HCT116 (cell line): ENCODE measurements at places on chromosomes 3 and 15.

DNA sequence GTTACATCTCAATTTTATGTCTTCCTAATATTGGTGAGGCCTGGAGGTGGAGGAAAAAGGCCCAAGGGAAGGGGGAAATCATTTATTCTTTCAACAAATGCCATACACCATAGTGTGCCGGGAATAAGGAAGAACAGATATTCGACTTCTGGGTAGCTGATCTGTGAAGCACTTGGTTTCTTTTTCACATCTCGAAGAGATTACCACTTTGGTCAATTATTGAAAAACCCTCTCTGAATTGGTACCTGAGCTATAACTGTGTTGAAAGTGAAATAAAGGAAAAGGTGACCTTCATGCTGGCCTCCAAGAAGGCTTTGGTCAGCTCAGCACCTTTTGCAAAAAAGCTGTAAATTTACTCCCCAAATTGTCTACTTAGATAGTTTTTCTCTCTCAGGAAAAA is 14.2 kb upstream of the MB21D2 start:
- no peak for DNase-seq

- no peak for DNase-seq
Observed at GRCh38 chr15:34613997-34614396, 30.5 kb upstream of the GOLGA8B start.

DNA sequence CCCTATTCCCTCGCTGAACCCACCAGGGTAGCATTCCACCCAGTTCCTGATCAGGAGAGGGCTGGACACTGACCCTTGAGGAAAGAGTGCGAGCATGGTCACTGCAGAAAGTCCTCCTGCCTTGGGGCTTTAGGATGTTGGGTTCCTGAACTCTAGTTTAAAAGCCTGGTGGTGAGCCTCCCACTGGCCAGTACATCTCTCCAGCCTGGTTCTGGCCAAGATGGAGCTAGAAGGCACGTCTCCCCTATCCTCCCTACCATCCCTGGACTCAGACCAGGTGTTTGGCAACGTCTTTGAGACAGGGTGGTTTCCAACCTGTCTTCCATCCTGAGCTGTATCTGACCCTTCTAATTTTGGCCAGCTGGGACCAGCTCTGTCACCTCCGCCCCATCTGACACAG is 31.4 kb downstream of the NBEAL2 start:
- DNase-seq, result no peak

DNA sequence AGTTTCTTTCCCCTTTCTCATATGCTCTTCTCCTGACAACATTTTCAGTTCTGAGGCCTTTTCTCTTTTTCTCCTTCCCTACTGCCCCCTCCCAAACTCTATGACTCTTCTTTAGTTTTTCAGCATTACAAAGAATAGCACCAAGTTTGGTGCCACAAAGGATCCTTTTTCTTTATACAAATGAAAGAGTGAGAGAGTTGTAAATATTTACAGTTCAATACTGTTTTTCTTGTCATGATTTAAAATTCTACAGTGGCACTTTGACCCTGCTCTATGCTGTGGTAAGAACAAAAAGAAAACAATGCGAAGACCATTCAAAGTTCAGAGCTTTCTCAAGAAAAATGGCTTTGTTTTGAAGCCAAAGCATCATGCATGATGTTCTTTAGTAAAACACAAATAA is 667.9 kb upstream of the SGO1 start:
- DNase-seq, result no peak

DNA sequence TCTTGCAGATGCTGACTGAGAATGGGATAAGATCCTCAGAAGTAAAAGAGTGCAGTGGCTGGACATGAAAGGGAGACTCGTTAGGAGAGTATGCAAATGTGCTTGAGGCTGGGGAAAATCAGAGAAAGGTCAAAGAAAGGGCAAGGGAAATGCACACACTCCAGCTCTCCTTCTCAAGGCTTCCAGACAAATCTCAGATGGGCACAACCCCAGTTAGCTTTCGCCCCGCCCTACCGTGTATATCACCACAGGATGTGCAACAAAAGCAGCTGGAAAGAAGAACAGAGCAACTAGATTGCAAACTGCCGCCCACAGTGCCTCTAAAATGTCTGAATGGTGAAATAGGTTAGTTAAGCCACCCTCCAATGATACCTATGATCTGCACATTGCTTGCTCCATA is 63.9 kb downstream of the CERS3 start:
- DNase-seq, result no peak

DNA sequence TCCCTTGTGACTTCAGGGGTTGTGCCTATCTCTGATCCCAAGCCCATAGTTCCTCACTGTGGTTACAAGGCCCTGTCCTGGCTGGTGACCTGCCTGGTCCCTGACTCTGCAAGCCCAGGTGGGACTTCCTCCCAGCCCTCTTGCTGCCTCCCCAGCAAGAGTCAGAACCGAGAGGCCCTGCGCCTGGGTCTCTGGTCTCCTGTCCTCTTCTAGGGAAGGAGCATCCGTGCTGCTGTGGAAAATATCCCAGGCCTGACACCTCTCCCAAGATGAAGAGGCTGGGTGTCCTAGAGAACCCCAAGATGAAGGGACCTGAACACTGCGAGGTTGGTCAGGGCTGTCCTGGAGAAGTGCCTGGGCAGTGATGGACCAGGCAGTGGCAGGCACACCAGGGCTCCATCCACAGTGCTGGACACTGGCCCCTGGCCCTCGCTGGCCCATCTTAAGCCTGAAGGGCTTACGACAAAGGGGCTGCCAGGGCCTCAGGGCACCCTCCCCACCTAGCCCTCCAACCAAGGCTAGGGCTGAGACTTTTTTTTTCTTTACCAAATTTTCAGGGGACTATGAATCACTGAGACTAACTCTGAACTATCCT is 32.7 kb downstream of the PTH1R start:
- no peak for DNase-seq

GRCh38 chr3:58115175-58115574 is 95.6 kb downstream of the DNASE1L3 start:
- no peak for DNase-seq

GRCh38 chr3:141426404-141427034 is 58.2 kb downstream of the ZBTB38 start:
- DNase-seq, result no peak

DNA sequence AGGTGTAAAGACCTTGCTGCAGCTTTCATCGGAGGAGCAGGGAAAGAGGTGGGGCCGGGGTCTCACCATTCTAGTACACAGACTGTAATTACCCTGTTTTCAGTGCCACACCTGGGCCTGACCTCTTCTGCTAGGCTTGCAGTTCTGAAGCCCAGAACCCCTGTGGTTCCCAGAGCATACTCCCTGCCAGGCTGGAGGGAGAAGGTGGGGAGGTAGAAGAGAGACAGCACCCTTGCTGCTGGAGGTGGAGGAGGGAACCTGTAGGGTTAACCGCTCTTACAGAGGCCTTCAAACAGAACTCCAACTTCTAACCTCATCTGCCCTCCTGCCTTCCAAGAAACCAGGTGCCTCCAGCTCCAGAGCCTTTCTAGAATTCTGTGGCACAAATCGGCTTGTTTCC is 27.0 kb downstream of the PCOLCE2 start:
- DNase-seq, result no peak

GRCh38 chr3:150605998-150606641 is 3.0 kb downstream of the SELENOT start:
- DNase-seq, result no peak

GRCh38 chr15:57253082-57253481 is 123.2 kb upstream of the CGNL1 start:
- DNase-seq, result no peak

DNA sequence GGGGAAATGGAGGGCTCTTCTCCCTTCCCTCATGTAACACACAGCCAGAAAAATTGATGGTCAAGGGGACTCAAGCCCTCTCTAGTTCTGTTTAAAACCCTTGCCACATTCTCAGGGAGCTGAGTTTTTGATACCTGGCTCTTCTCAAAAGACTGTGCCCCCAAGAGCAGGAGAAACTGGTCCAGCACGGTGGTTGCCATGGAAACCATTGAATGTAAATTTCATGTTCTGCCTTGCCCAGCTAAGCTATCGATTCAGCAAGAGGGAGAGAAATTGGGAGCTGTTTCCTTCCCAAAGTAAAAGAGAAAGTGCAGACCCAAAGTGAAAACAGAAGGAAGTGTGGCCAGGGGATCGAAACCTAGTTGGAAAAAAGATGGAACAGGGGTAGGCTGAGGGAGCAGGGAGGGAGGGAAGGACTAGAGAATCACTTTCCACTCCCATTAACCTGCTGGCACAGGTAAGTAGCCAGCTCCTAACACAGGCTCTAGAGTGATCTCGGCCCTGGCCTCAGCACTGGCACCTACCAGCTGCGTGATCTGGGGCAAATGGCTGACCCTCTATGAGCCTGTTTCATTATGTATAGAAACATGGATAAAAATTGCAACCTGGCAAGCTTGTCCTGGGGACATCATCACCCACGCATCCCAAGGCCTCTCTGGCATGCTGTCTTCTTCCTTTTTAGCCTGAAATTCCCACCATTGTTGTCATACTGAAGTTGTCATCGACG is 140.9 kb downstream of the TPRA1 start:
- no peak for DNase-seq

DNA sequence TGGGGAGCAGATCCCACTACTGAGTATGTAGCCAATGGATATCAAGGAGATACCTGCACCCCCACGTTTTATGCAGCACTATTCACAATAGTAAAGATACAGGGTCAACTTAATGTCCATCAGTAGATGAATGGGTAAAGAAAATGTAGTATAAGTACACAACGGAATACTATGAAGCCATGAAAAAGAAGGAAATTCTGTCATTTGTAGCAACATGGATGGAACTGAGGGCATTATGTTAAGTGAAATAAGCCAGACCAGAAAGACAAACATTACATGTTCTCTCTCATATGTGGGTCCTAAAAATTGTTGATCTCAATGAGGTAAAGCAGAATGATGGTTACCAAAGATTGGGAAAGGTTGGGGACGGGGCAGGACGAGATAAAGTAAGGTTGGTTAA is 14.6 kb downstream of the PP2D1 start:
- no peak for DNase-seq

GRCh38 chr3:32412887-32413286 is 21.2 kb downstream of the CMTM7 start:
- DNase-seq, result no peak

- DNase-seq, result no peak
Observed at GRCh38 chr3:52939600-52939999, 42.3 kb upstream of the STIMATE start.
